Activated CD4-positive, alpha-beta memory T cell treated with anti-CD3 and anti-CD28 coated beads for 36 hours (primary cell): ENCODE measurements at places on chromosomes 3 and 15.
A peak's percentile ranks its signal among the peaks of the same experiment; 100 is the strongest.

GRCh38 chr15:66046751-66047150, 177.5 kb downstream of the RAB11A start:
- no peak overlapping the region for H3K4me3 ChIP-seq
- peaks cover 5% of the 10 kb centered on the region for H3K27me3 ChIP-seq
- H3K4me1 ChIP-seq = no peaks in the 10 kb centered on the region
- H3K27ac ChIP-seq = no peak overlapping the region
- H3K36me3 ChIP-seq = no peaks in the 10 kb centered on the region
- no peak for DNase-seq

- peaks cover 7% of the 10 kb centered on the region for H3K4me1 ChIP-seq
- peaks cover 5% of the 10 kb centered on the region for H3K27me3 ChIP-seq
- H3K36me3 ChIP-seq = no peaks in the 10 kb centered on the region
These were observed 67.8 kb upstream of the ATP10A start for GRCh38 chr15:25930931-25931330.

DNA sequence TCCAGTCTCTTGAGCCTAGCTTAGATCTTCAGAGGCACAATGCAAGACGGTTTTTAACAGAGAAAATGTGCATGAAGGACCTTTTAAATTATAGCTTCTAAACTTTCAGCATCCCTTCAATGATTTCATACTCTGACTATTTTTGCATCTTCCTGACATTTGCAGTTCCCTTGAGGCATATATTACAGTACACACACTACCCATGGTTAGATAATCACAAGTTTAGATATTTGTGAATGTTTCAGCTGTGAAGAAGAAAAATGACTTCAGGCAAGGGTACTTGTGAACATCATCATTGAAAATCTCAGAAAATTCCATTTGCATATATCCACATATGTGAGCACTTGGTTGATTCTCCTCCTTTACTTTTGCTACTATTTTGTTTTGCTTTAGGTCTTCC, 341.5 kb downstream of the ROBO2 start:
- no peaks in the 10 kb centered on the region for H3K4me1 ChIP-seq
- no peaks in the 10 kb centered on the region for H3K36me3 ChIP-seq
- no peak overlapping the region for H3K27ac ChIP-seq
- DNase-seq = no peak

DNA sequence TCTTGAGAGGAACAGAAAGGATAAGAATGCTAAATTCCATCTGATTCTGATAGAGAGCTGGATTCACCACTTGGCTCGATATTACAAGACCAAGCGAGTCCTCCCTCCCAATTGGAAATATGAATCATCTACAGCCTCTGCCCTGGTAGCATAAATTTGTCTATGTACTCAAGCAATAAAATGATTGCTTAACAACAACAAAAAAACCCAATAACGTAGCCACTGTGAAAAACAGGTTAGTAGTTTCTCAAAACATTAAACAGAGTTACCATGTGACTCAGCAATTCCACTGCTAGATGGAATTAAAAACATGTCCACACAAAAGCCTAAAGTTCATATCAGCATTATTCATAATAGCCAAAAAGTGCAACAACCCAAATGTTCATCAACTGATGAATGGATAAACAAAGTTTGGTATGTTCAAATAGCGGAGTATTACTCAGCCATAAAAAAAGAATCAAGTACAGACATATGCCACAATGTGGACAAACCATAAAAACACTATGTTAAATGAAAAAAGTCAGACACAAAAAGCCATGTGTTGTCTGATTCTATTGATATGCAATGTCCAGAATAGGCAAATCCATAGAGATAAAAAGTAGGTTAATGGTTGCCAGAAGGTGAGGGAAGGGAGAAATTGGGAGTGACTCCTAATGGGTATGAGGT, 16.8 kb downstream of the BCL2L10 start:
- no peaks in the 10 kb centered on the region for H3K4me1 ChIP-seq
- H3K36me3 ChIP-seq = no peaks in the 10 kb centered on the region
- peaks cover 2% of the 10 kb centered on the region for H3K27me3 ChIP-seq
- no peak overlapping the region for H3K27ac ChIP-seq

GRCh38 chr3:171841620-171842000, 1.5 kb upstream of the TMEM212 start:
- no peak for DNase-seq
- H3K36me3 ChIP-seq = no peaks in the 10 kb centered on the region
- H3K4me3 ChIP-seq = no peak overlapping the region
- no peaks in the 10 kb centered on the region for H3K27me3 ChIP-seq
- H3K27ac ChIP-seq = no peak overlapping the region
- peaks cover 2% of the 10 kb centered on the region for H3K4me1 ChIP-seq

DNA sequence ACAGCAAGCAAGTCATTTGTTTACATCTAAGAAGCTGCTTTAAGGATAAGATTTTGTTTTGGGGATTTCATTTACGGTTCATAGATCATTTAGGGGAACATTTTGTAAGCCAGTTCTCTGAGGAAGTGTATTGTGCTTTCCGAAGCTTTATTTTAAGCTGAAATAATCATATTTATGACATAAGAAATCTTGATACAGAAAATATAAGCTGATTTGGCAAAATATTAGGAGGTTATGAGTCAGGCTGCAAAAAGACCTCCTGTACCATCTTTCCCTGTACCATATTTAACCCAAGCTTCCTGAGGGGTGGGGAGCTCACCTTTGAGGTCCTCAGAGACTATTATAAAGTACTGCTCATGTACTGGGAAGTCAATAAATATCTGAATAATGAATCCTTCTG, 8.1 kb upstream of the EIF4E3 start:
- peaks cover 2% of the 10 kb centered on the region for H3K36me3 ChIP-seq
- H3K4me3 ChIP-seq = no peak overlapping the region
- H3K4me1 ChIP-seq = peaks cover 16% of the 10 kb centered on the region
- H3K27me3 ChIP-seq = peaks cover 14% of the 10 kb centered on the region
- DNase-seq = no peak

DNA sequence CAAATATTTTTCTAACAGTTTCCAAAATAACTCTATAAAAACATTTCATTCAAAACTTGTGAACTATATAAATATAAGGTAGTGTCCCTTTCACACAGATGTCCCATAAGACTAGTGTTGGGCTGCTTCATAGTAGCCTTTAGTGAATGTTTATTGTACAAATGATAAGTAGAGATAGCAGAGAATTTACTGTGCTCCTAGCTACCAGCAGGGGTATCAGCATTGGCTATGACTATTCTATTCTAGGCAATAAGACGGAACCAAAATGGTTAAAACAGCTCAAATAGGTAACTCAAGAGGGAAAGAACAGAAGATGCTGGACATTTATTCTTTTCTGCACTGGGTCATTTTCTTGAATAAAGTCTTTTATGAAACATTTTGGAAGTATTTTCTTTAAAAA, 22.6 kb downstream of the SERPINI2 start:
- H3K36me3 ChIP-seq = no peaks in the 10 kb centered on the region
- DNase-seq = no peak
- H3K4me1 ChIP-seq = no peaks in the 10 kb centered on the region
- peaks cover 1% of the 10 kb centered on the region for H3K27me3 ChIP-seq
- H3K4me3 ChIP-seq = no peak overlapping the region

DNA sequence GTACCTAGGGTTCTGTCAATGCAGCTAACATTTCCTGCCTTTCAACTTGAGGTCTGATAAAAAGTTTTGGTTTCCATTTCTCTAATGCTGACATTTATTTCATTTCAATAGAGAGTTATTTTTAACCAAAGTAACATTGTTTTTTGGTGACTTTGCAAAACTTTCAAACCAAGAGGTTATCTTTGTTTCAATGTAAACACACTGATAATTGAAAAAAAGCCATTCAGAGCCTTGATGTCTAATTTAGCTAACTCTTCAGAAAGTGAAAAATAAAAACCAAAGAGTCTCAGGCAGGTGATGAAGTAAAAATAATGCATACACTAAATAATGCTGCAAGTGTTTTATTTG, 9.6 kb upstream of the TIPARP start:
- DNase-seq = no peak
- no peak overlapping the region for H3K27ac ChIP-seq
- no peaks in the 10 kb centered on the region for H3K27me3 ChIP-seq

DNA sequence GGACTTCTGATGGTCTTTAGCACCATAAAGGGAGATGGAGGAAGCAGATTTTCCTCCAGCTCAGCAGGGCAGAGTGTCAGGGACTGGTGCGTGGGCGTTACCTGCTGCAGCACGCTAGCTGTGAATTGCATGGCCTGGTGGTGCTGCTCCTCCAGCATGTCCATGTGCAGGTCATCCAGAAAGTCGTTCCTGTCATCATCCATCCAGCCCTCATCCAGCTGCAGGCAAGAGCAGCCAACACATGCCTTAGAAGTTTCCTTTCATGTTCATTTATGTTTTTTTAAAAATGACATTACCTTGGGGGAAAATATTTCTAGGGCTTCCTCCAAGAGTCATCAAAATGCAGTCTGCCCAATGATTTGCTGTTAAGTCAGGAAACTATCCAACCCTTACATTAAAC, 239.2 kb downstream of the PDZRN3 start:
- DNase-seq = no peak
- H3K4me3 ChIP-seq = no peak overlapping the region
- no peaks in the 10 kb centered on the region for H3K4me1 ChIP-seq
- no peaks in the 10 kb centered on the region for H3K36me3 ChIP-seq
- no peaks in the 10 kb centered on the region for H3K27me3 ChIP-seq

- no peak overlapping the region for H3K27ac ChIP-seq
- H3K4me1 ChIP-seq = no peaks in the 10 kb centered on the region
- peaks cover 13% of the 10 kb centered on the region for H3K36me3 ChIP-seq
- no peak overlapping the region for H3K4me3 ChIP-seq
- no peaks in the 10 kb centered on the region for H3K27me3 ChIP-seq
These were observed 134.1 kb downstream of the VPS8 start for GRCh38 chr3:184945886-184946625.

- no peaks in the 10 kb centered on the region for H3K4me1 ChIP-seq
- peaks cover 4% of the 10 kb centered on the region for H3K27me3 ChIP-seq
- H3K4me3 ChIP-seq = no peak overlapping the region
- DNase-seq = no peak
These were observed 25.0 kb downstream of the SCG3 start for GRCh38 chr15:51706291-51706690.

DNA sequence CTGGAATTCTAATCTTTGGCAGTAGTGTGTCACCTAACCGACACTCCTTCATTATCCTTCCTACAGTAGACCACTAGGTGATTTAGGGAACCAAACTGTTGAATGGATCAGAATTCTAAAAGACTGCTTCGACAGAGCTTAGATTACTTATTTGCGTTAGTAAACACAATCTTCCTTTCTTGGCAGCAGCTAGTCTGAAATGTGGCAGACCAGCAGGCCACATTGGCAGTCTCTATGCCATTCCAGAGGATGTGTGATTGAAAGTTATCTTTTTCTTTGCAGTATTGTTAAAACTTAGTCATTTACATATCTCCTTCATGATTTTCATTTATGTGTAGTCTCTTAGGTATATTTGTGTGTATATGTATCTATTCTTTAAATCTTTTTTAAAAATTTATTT, 23.6 kb downstream of the MBNL1 start:
- DNase-seq = no peak
- H3K36me3 ChIP-seq = peaks cover 6% of the 10 kb centered on the region
- H3K4me1 ChIP-seq = peaks cover 76% of the 10 kb centered on the region
- no peak overlapping the region for H3K27ac ChIP-seq
- no peak overlapping the region for H3K4me3 ChIP-seq

DNA sequence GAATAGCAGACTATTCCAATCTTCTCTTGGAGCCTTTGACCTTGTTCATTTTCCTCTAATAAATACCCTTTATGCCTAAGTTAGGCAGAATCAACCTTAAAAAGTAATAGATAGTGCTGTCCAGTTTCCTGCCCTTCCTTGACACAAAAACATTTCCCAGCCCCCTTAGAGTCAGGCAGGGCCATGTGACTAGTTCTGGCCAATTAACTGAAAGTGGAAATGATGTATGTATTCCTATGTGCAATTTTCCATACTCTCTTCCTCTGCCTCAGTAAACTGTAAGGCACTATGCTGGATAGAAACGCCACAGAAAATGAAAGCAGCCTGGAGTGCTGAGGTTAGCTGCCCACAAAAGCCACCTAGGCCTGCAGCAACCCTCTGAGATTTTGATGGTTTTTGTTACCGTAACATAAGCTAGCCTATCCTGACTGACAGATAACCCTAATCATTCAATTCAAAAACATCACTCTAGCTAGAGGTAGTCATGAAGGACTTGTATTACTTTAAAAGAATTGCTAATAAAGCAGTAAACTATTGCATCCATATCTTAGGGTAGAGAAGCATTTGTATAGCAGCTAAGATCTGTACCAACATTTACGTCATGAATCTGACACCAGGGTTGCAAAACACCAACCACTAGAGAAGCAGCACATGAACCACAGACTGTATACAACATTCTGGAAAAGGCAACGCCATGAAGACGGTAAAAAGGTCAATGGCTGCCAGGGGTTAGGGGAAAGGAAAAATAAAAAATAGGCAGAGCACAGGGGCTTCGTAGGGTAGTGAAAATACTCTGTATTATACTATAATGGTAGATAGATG, 112.9 kb downstream of the ULK4 start:
- no peak overlapping the region for H3K27ac ChIP-seq
- peaks cover 25% of the 10 kb centered on the region for H3K4me1 ChIP-seq
- peak; percentile 38 for DNase-seq
- H3K4me3 ChIP-seq = no peak overlapping the region

GRCh38 chr3:150520408-150520807, 25.9 kb downstream of the SERP1 start:
- no peak for DNase-seq
- no peak overlapping the region for H3K27ac ChIP-seq
- peaks cover 4% of the 10 kb centered on the region for H3K36me3 ChIP-seq
- H3K4me1 ChIP-seq = no peaks in the 10 kb centered on the region
- no peaks in the 10 kb centered on the region for H3K27me3 ChIP-seq
- H3K4me3 ChIP-seq = no peak overlapping the region

DNA sequence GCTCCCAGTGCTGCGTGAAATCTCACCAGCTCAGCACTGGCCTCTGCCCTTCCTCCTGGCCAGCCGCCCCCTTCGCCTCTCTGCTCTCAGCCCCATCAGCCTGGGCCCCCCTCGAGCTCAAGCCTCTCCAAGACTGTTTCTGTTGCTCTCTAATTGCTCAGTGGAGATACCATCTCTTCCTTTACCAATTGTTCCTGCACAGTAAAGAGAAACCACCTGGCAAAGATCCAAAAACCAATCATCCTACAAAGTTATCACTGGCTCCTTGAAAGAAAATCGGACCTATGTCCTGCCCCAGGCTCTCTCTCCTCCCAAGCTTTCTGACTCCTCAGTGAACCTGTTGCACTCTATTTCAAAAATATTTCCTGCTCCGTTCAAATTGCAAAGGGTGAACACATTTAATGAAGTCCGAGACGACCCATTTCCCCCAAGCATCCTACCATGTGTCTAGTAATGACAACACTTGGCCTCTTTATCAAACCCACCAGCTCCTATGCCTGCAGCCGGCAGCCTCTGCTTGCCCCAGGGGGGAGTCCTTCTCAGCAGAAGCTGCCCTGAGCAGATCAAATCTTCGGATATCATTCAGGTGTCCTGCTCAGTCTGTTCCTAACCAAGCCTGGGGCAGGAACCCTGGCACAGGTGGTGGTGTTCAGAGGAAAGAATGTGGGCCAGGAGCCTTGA, 53.7 kb upstream of the FAM174B start:
- peaks cover 16% of the 10 kb centered on the region for H3K4me1 ChIP-seq
- H3K4me3 ChIP-seq = no peak overlapping the region
- no peak overlapping the region for H3K27ac ChIP-seq
- H3K36me3 ChIP-seq = no peaks in the 10 kb centered on the region

DNA sequence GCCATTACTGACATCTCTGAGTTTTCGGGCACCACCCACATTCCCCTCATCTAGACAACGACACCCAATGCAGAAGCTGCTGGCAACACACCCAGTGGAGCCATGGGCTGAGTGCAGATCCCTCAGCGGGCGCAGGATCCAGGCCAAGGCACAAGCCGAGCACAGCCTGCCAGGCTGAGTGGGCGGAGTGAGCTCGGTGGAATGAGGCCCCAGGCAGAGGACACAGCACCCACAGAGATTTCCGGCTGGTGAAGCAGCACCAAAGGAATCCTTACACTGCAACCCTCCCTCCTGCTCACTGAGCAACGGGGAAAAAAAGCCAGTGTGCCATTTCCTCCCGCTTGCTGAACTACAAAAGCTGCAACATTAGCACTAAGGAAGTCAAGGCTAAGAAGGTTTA, 34.3 kb downstream of the ZMAT3 start:
- H3K4me1 ChIP-seq = peaks cover 9% of the 10 kb centered on the region
- H3K27ac ChIP-seq = peak overlapping the region; percentile 71
- H3K27me3 ChIP-seq = no peaks in the 10 kb centered on the region
